Stimulated activated CD4-positive, alpha-beta T cell treated with anti-CD3 and anti-CD28 coated beads, Interleukin-2, amount 100 ng/mL, for 4 hours (primary cell): ENCODE measurements at places on chromosomes 6 and 20.

GRCh38 chr6:120260636-120261035 lies 911.1 kb upstream of the MAN1A1 start:
- DNase-seq, result no peak

DNA sequence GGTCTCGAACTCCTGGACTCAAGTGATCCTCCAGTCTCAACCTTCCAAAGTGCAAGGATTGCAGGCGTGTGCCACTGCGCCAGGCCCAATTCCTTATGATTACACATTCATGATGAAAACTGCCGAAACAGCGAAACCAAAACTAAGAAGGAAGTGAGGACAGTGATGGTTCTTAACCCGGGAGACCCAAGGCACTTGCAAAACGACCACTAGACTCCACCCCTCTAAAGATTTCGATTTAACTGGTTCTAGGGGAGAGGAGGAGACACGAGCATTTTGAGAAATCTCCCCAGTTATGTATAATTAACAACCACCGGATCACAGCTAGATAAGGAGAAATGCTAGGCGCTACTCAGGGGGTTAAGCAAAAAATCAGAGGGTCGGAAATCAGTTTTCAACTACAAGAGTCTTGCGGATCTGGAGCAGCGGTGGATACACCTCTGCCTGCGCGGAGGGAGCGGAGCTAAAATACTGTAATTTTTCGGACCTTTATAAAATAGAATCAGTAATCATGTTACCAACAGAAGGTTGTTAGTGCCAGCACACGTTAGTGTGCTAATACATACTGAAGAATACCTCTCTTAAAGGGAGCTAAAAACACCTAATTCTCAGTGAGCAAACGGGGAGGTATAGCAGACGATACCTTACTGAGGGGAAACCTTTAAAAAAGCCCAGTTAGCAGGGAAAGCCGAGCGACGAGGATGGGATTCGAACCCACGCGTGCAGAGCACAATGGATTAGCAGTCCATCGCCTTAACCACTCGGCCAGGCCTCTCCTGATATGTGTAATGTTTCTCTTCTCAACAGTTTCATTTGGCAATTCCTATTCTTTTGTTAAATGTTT lies 60.0 kb upstream of the BTN3A2 start:
- DNase-seq, result peak; percentile 66

DNA sequence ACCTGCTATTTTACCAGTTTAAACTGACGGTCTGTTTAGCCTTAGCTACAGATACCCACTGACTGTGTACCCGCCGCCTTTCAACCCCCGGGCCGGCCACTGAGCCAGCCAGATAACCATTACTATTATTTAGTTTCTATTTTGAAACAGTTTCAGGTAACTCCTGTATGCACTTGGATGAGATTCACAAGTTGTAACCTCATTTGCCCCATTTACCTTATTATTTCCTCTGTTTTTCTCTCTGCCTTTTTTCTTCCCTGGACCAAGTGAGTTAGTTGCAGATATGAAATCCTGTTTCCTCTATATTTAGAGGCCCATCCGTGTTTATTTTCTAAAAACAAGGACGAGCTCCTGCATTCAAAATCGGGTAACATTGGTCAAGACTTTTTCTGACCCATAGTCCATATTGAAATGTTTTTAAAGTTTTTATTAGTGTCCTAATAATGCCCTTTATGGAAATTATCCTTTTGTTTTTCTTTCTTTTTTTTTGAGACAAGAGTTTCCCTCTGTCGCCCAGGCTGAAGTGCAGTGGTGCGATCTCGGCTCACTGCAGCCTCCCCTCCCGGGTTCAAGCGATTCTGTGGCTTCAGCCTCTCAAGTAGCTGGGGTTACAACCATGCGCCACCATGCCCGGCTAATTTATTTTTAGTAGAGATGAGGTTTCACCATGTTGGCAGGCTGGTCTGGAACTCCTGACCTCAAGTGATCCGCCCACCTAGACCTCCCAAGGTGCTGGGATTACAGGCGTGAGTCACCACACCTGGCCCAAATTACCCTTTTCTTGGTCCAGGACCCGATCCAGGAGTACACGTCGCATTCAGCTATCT lies 767 bp downstream of the AP5S1 start:
- no peak for DNase-seq

DNA sequence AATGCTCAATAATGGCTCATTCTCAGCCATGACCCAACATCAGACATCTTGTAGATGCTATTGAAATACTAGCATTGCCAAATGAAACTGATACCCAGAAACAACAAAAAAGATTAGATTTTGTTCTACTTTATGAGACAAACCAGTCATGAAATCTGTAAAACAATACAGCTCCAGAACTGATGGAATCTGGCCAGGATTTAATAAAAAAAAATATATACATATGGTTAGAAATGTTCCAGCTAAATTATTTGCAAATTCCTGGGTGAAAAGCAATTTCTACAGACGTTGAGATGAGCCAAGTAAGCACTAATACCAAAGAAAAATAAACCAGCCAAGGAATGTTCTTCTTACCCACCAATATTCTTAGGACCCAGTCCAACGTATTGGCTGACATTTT lies 201.3 kb downstream of the EPHA7 start:
- DNase-seq, result no peak

GRCh38 chr20:13283869-13284829 lies 63.1 kb downstream of the ISM1 start:
- DNase-seq, result no peak
